ENCODE measurements at places on chromosomes 13 and 19. TPM values are rescaled to one million over a fixed set of nuclear protein-coding genes. Genes with fewer than 3 reads are reported as not detected.

The SIGLEC12 gene
- not detected for polyA plus RNA-seq

The GRIK5 gene
- polyA plus RNA-seq, result 1.0 TPM

The ZNF582 gene
- polyA plus RNA-seq, result 2.2 TPM

The CYP4F2 gene
- not detected for polyA plus RNA-seq

The KL gene
- polyA plus RNA-seq, result not detected

The ANGPTL8 gene
- not detected for polyA plus RNA-seq

The NLRP4 gene
- polyA plus RNA-seq, result not detected

The ZNF208 gene
- polyA plus RNA-seq, result not detected

GRCh38 chr13:46656786-46657185 lies 103.8 kb downstream of the LRCH1 start:
- H3K36me3 ChIP-seq, result no peaks in the 10 kb centered on the region
- H3K4me1 ChIP-seq, result peaks cover 35% of the 10 kb centered on the region
- DNase-seq, result peak; percentile 55
- no peak overlapping the region for H3K4me3 ChIP-seq
- no peaks in the 10 kb centered on the region for H3K27me3 ChIP-seq
- no peak overlapping the region for H3K27ac ChIP-seq

- no peak overlapping the region for H3K4me3 ChIP-seq
- no peaks in the 10 kb centered on the region for H3K36me3 ChIP-seq
- no peak for DNase-seq
- H3K4me1 ChIP-seq, result no peaks in the 10 kb centered on the region
Measured at GRCh38 chr19:51156710-51157109, 14.6 kb downstream of the SIGLEC7 start.

DNA sequence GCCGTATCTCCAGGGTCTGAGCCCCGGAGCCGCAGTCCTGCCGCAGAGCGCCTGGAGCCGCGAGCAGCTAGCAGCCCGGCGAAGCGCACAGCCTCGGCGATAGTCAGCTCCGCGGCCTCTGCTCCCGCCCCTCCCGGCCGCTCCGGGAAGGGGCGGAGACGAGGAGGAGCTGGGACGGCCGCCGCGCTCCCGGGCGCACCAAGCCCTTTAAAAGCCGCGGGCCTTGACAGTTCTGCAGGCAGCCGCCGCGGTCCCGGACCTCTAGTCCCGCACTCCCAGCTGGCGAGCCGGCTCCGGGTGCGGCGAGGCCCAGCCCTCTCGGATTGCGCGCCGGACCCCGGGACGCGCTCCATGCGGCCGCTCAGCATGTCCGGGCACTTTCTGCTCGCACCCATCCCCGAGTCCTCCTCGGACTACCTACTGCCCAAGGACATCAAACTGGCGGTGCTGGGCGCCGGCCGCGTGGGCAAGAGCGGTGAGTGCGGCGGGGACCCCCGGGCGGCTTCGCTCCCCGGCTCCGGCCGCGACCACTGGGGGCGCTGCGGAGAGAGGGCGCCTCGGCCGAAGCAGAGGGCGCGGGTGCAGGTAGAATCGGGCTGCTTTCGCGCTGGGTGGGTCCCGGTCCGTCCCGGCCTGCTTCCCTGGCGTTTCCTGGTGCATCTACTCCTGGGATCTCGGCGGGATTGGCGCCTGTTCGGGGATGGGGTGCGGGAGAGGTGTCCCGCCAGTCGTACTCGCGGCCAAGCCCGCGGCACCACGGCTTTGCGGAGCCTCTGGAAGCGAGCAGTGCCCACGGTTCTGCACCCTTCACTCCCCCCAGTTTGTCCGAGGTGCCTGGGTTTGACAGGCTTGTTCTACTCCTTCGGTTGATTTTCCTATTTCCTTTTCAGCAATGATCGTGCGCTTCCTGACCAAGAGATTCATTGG lies at the start of gene RASL11A:
Gene RASL11A, plus strand, starts transcription at position 237 of the 927 bp plus-strand sequence. Its CDS starts 115 bp downstream, at position 352.
- peaks cover 16% of the 10 kb centered on the region for H3K4me1 ChIP-seq
- no peaks in the 10 kb centered on the region for H3K36me3 ChIP-seq
- peaks cover 17% of the 10 kb centered on the region for H3K27me3 ChIP-seq

DNA sequence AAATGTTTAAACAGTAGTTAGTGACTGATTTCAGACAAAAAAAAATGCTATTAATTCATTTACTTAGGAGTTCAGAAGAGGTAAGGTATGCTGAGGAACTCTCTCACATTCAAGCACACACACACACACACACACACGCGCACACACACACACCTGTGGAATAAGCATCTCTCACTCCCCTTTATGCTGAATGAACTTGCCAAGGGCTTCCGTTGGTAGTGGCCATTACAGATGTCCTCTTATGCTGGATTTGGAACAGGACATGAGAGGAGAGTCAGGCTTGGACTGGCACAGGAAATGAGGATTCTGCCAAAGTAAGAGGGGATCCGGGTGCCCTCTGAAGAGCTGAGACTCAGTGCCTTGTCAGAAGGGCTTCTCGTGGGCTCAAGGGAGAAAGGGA lies 463.4 kb upstream of the MIR17HG start:
- H3K27me3 ChIP-seq, result no peaks in the 10 kb centered on the region
- no peaks in the 10 kb centered on the region for H3K4me1 ChIP-seq
- no peak for DNase-seq
- H3K4me3 ChIP-seq, result no peak overlapping the region

GRCh38 chr13:43376596-43376995 lies 353.2 kb downstream of the DNAJC15 start:
- no peaks in the 10 kb centered on the region for H3K36me3 ChIP-seq
- DNase-seq, result no peak
- H3K27me3 ChIP-seq, result no peaks in the 10 kb centered on the region
- H3K4me3 ChIP-seq, result no peak overlapping the region
- H3K4me1 ChIP-seq, result peaks cover 20% of the 10 kb centered on the region
- no peak overlapping the region for H3K27ac ChIP-seq

DNA sequence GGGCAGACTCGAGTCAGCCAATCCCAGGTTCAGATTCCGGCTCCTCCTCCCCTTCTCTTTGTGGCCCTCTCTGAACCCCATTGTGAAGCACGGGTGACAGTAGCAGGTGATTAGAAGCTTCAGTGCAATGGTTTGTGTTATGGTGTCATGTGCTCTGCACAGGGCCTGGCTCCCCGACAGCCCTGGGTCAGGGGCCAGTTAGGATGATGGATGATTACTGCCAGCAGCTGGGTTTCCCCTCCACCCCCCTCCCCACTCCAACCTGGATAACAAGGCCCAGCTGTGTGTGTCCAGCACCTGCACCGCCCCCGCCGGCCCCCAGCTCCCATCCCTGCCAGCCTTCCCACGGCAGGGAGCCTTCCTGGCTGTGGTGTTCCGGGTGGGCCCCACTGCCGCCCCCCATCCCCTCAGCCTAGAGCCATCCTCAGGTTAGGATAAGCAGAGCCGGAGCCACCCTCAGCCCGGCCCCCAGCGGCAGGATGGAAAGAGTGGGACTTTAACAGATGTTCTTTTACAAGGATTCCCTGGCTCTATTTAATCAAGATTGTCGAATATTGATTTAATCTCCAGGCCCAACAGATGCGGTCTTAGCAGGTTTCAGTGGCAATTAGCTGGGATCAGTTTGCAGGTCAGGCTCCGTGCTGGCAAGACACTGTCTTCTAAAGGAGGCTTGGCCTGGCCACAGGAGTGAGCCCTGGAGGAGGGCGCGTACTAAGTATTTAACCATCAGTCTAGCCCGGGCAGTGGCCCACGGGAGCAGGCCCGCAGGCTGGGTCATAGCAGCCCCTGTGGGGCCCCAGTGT lies 156.2 kb downstream of the SIPA1L3 start:
- H3K4me1 ChIP-seq, result peaks cover 22% of the 10 kb centered on the region
- DNase-seq, result no peak
- H3K36me3 ChIP-seq, result no peaks in the 10 kb centered on the region
- H3K27me3 ChIP-seq, result no peaks in the 10 kb centered on the region
- no peak overlapping the region for H3K4me3 ChIP-seq

GRCh38 chr13:47251771-47252170 lies 354.9 kb upstream of the HTR2A start:
- no peaks in the 10 kb centered on the region for H3K36me3 ChIP-seq
- H3K27ac ChIP-seq, result no peak overlapping the region
- H3K4me1 ChIP-seq, result no peaks in the 10 kb centered on the region
- no peak for DNase-seq
- no peaks in the 10 kb centered on the region for H3K27me3 ChIP-seq
- no peak overlapping the region for H3K4me3 ChIP-seq

GRCh38 chr13:75986818-75987217 lies 350.7 kb downstream of the LMO7 start:
- no peaks in the 10 kb centered on the region for H3K27me3 ChIP-seq
- no peak overlapping the region for H3K27ac ChIP-seq
- H3K4me3 ChIP-seq, result no peak overlapping the region
- H3K4me1 ChIP-seq, result no peaks in the 10 kb centered on the region
- DNase-seq, result no peak

- no peaks in the 10 kb centered on the region for H3K27me3 ChIP-seq
- peak overlapping the region; percentile 84 for H3K27ac ChIP-seq
- DNase-seq, result no peak
- no peaks in the 10 kb centered on the region for H3K36me3 ChIP-seq
- peak overlapping the region; percentile 47 for H3K4me3 ChIP-seq
Measured at GRCh38 chr19:52734331-52734892, 432 bp downstream of the ZNF611 start.

- H3K36me3 ChIP-seq, result peaks cover 8% of the 10 kb centered on the region
- no peak overlapping the region for H3K27ac ChIP-seq
- no peak for DNase-seq
- peaks cover 3% of the 10 kb centered on the region for H3K4me1 ChIP-seq
Measured at GRCh38 chr19:18171605-18172327, 1.8 kb upstream of the IFI30 start.

DNA sequence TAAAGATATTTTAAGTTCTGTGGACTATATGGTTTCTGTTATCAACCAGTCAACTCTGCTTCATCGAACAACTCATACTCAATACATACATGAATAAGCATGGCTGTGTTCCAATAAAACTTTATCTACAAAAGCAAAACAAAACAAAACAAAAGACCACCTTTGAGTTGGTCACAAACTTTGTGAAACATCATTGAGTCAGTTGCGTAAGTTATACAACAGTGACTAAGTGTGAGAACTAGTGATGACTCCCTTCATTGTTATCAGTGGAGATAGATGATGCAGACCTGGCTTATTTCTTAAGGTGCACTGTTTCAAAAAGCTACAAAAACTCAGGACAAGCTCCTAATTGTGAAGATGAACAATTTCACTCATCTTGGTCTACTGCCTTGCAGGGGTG lies 14.5 kb upstream of the KLK4 start:
- no peak overlapping the region for H3K4me3 ChIP-seq
- H3K27me3 ChIP-seq, result no peaks in the 10 kb centered on the region
- no peaks in the 10 kb centered on the region for H3K4me1 ChIP-seq
- H3K27ac ChIP-seq, result no peak overlapping the region

DNA sequence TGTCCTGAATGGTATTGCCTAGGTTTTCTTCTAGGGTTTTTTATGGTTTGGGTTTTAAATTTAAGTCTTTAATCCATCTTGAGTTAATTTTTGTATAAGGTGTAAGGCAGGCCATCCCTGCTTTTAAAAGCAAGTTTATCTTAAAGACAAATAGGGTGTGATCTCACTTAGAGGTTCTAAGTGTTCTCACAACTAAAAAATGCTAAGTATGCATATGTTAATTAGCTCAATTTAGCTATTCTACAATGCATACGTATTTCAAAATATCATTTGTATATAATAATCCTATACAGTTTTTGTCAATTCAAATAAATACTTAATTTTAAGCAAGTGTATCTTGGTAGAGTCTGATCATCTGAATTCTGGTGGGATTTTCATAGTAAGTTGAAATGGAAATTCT lies 50.4 kb downstream of the MBNL2 start:
- no peaks in the 10 kb centered on the region for H3K36me3 ChIP-seq
- H3K27me3 ChIP-seq, result no peaks in the 10 kb centered on the region
- H3K4me1 ChIP-seq, result peaks cover 75% of the 10 kb centered on the region
- no peak for DNase-seq
- no peak overlapping the region for H3K4me3 ChIP-seq

- no peak overlapping the region for H3K4me3 ChIP-seq
- no peaks in the 10 kb centered on the region for H3K36me3 ChIP-seq
- H3K27ac ChIP-seq, result no peak overlapping the region
- peak; percentile 9 for DNase-seq
- H3K27me3 ChIP-seq, result peaks cover 4% of the 10 kb centered on the region
- H3K4me1 ChIP-seq, result no peaks in the 10 kb centered on the region
Measured at GRCh38 chr13:43573361-43573740, 213.4 kb downstream of the ENOX1 start.

DNA sequence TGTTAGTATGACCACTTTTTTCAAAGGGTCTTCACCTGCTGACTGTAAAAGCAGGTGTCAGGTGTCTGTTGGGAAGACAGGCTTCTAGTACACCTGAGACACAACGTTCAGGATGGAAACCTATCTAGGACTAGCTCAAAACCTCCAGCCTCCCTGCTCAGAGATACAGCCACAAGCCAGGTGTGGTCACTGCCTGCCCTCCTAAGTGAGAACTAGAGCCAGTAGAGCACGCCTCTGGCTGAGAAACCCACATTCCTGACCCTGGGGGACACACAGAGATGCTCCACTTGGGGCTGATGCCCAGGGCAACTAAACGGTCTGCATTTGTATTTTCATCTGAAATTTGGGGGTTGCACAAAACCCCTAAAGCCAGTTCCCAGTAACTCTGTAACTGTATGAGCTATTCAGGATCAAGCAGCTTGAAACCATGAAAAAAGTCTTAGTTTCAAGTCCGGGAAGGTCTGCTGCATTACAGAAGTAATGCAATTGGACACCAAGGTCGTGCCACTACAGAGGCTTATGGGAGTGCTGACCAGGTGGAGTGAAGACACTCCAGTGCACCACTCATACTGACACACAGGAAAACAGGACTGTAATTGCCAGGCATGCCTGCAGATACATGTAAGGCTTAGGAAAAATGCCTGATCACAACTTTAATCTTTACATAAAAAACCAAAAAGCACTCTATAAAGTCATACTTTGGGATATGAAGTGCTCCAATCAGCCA lies 27.8 kb downstream of the ANKRD10 start:
- DNase-seq, result no peak
- no peaks in the 10 kb centered on the region for H3K4me1 ChIP-seq
- no peaks in the 10 kb centered on the region for H3K36me3 ChIP-seq
- H3K27me3 ChIP-seq, result no peaks in the 10 kb centered on the region

GRCh38 chr13:19586904-19587634 lies 25.7 kb upstream of the TPTE2 start:
- no peaks in the 10 kb centered on the region for H3K27me3 ChIP-seq

- peaks cover 39% of the 10 kb centered on the region for H3K4me1 ChIP-seq
- peaks cover 29% of the 10 kb centered on the region for H3K36me3 ChIP-seq
- no peak overlapping the region for H3K4me3 ChIP-seq
- H3K27me3 ChIP-seq, result no peaks in the 10 kb centered on the region
- DNase-seq, result no peak
Measured at GRCh38 chr13:98822225-98822606, 69.7 kb upstream of the SLC15A1 start.

Data from endothelial cell of umbilical vein (primary cell).